ENCODE measurements at places on chromosomes 7 and 10. TPM values are rescaled to one million over a fixed set of nuclear protein-coding genes. Genes with fewer than 3 reads are reported as not detected.

DNA sequence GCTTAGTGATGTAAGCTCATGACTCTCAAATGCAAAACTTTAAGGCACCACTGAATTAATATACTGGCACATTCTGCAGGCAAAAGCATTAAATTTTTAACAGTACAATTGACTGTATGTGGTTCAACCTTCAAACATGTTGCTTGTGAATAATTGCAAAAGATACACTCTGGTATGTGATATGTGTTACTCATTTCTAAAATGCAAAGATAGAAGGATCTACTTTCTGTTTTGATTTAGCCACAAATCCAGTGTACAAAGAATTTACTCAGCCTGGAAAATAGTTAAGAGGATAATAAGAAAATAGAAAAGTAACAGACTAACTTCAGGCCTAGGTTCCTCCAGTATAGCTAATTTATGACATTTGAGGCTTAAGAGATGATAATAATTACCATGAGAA lies 66.6 kb upstream of the NOBOX start:
- DNase-seq: no peak

- no peak for DNase-seq
Measured at GRCh38 chr10:130997267-130998045, 314.1 kb downstream of the TCERG1L start.

GRCh38 chr10:75076348-75076747 lies 35.1 kb upstream of the SAMD8 start:
- DNase-seq: no peak

GRCh38 chr7:154953006-154953684 lies 49.8 kb downstream of the PAXIP1 start:
- DNase-seq: peak; percentile 41

The HOXA4 gene
- total RNA-seq: 3.8 TPM

DNA sequence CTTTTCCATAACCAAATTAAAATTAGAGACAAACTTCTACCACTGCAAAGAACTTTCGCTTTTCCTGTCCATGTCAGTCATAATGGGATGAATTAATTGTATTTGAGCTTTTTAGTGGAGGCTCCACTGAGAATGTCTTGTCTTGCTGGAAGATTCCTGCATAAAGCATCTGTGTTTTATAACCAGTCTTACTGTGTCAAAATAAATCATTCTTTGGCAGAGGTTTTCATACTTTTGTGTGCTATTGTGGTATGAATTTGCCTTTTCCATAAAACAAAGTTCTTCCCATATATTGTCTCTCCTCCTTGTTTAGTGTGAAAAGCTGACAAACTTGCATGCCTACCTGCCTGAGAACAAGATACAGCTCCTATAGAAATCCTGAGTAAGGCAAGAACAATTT lies 124.8 kb upstream of the CCDC6 start:
- DNase-seq: no peak

DNA sequence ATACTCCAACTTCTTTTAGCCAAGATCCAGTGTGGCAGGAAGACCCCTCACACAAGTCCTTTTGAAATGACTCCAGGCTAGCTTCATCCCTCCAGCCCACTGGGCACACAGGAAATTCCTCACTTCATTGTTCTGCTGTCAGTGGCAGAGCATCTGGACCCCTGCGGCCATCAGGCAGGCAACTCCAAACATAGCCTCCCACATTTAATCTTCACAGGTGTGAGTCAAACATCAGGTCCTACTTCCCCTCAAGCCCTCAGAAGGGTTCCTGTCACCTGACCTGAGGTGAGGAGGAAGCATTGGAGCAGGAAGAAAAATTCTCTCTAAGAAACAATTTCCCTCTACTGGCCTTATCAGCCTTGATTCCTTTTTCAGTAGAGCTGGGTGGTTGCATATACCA lies 51.1 kb upstream of the C1GALT1 start:
- no peak for DNase-seq

DNA sequence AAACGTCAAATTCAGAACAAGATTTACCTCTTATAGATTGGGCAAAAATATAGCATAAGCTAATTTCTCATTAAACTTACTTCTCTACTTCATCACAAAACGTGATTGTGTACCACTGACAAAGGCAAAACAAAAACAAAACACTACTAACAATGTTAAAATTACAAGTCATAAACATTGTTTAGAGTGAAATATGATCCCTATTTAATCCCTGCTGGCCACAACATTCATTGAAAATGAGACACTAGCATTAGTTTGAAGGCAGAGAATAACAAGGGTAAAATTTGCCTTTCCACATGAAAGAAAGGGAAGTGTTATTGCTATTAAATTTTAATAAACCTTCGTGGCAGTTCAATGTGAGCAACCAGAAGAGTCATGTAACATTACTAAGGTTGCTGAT lies 45.0 kb downstream of the SEMA3A start:
- DNase-seq: no peak

The AKR1C8 gene
- 1.5 TPM for total RNA-seq

The C7orf33 gene
- not detected for total RNA-seq

- no peak for DNase-seq
Measured at GRCh38 chr7:1608318-1608717, 38.5 kb upstream of the PSMG3 start.

GRCh38 chr10:133258066-133258817 lies 18.4 kb downstream of the ADAM8 start:
- DNase-seq: no peak

The GDF2 gene
- not detected for total RNA-seq

DNA sequence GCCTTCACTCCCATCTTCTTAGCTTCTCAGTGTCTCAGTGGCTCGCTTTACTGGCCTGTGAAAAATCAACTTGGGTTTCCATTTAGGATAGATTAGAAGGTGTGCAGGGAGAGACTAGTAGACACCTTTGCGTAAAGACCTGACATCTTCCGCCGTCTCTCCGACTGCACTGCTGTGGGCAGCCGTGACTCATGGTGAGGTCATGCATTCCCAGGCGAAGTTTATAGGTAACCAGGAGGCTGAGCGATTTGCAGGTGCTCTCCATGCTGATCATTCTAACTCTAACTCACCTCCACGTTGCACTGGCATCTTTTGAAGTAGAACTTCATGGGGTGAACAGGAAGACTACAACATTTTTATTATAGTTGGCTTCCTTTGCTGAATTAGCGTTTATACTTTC lies 68.0 kb upstream of the ZNF438 start:
- no peak for DNase-seq

The SFTPD gene
- not detected for total RNA-seq

DNA sequence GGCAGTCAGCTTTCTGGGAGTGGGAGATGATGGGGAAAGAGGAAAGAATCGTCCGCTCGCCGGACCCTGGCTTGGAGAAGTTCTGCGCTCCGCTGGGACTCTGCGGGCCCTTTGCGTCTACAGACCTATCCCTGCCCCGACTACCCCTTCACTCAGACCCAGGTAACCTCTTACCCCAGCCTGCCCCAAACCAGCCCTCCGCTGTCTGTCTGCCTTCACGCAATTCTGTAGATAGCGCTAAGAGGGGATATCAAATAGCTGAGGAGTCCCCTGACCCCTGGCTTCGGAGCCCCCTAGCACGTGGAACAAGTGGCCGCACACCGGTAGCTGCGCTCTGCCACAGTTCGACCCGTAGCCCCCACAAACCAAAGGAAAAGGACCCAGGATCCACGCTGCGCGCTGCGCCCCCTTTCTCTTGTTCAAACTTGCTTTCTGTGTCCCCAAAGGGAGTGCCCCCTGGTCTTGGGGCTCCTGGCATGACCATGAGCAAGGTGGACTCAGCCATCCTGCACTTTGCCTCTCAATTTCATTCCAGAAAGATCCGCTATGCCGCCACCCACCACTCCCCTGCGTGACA lies 7.0 kb downstream of the HOXA4 start:
- no peak for DNase-seq

Data from omental fat pad (tissue), 4 donors.